ENCODE measurements at places on chromosomes 3 and 15.

DNA sequence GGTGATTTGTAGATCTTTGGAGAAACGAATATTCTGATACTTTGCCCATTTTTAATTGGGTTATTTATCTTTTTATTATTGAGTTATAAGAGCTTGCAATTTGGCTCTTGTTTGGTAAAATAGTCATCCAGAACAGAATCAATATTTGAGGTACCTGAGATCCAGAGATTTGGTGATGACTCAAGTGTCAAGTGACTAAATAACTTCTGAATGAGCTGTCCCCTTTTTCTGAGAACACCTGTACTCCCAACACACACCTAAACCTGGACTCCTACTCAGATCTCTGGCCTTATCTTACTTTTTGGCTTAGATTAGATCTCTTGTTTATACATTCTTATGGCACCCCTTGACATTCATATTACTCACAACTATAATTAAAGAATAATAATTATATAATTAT is 3.1 kb upstream of the TRA2B start:
- DNase-seq: no peak

- DNase-seq: no peak
Observed at GRCh38 chr15:69185216-69185615, 24.8 kb downstream of the GLCE start.

GRCh38 chr3:43748179-43748578 is 57.4 kb downstream of the ABHD5 start:
- no peak for DNase-seq

DNA sequence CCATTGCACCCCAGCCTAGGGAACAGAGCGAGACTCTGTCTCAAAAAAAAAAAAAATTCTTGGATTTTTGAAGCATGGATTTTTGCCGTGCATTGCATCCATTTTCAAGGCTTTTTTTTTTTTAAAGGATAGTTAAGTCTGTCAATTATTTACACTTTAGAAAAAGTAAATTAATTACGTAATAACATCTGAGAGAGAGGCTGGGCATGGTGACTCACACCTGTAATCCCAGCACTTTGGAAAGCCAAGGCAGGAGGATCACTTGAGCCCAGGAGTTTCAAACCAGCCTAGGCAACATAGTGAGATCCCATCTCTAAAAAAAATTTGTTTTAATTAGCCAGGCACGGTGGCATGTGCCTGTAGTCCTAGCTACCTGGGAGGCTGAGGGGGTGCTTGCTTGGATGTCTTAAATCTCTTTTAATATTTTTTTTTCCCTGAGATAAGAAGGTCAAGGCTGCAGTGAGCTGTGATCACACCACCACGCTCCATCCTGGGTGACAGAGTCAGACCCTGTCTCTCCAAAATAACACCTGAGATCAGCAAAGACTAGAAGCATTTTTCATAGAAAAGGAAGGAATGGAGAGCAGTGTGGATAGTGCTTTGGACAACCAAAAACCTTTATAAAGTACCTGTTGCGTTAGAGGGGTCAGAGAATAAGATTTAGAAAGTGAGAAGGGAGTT is 6.8 kb upstream of the SENP7 start:
- no peak for DNase-seq

GRCh38 chr3:160451602-160452001 is 2.0 kb upstream of the TRIM59 start:
- no peak for DNase-seq

DNA sequence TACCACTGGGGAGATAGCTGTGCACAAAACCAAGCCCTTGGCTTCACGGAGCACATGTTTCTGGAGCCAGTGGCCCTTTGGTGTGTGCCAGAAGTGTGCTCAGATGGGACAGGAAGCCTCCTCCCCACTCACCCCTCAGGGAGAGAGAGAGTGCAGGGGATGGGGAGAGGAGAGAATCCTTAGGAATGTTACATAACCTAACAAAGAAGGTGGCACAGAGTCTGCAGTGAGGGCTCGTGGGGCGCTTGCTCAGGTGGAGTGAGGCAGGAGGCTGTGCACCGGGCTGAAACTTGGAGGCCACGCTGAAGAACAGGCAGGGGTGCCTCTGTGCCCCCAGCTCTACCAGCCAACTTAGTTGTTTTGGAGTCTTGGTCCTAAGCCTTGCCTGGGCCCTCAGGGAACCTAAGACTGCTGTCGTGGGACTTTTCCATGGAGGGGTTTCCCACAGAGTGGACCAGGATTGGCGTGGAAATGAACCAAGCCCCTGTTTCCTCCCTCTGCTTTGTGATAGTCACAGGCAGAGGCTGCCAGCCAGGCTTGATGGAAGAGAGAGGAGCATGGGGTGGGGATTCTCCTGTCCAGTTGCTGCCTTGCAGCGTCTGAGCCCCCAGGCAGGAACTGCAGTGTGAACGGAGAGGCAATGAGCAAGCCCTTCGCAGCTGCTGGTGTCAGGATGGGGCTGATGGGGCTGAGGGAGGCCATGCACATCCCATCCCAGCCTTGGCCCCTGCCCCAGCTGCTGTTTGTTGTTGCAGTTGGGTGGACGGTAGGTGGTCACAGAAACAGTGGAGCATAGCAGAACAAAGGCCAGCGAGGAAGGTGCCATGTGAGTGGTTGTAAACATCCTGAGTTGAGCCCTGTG is 32.7 kb downstream of the PDIA5 start:
- no peak for DNase-seq

DNA sequence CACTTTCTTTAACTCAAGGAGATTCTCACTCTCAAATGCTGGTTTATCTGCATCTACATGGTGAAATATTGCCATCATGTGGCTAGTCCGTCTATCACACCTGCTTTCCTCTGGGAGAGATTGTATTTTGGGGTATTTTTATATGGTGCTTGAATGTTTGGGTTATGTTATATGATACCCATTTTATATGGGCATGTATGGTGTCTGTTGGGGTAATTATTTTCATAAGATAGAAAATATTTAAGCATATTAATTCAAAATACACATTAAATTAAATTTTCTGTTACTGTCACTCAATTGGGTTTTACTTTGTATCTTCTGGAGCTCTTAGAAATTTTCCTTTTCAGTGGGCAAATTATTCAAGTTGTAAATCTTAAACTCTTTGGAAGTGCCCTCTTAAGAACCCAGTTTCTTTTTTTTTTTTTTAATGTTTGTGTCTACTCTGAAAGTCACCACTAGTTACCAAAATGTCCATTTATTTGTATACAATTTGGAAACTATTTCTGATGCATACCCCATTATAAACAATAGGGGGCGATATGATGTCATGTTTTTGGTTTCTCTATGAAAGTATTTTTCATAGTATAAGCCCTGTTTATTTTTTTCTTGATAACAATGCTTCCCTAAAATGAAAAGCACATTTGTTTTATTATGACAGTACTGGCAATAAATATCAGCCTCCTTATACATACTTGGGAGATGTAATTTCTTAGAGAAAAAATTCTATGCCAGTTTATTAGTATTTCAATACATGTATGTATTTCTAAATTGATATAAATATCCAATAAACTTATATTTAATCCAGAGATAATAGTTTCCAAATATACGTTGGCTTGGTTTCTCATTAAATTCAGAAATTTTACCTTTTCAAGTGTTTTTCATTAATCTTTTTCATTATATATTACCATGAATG is 36.1 kb upstream of the PLSCR5 start:
- no peak for DNase-seq

Measured in naive B cell (primary cell).